ENCODE measurements at places on chromosomes 5 and 9.

GRCh38 chr9:120942186-120943001 lies 15.8 kb upstream of the TRAF1 start:
- no peak for DNase-seq

DNA sequence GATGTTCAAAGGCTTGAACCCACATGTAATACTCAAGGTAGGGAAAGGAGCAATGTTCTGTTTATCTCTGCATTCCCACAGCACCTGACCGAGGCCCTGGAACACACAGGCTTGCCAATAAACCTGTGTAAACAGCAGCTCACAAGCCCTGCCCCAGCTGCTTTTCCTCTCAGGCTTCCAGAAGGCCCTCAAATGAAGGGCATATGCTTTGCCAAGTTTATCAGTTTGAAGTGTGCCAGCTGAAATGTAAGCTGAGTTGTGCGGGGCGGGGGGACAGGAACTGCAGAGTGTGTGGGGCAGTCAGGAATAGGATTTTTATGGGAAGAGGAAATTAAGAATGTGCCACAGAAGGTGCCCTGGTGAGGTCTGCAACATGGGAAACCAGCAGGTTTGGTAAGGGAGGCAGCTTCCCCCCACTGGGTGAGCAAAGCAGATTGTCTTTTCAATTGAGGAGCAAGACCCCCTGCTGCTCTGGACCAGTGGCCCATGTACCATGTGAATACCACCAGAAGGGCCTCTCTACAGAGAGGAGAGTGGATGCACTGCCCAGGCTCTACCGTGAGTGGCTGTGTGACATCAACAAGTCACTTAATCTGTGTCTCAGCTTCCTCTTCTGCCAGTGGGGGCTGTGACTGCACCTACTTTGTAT lies 194.8 kb downstream of the SPOCK1 start:
- no peak for DNase-seq

GRCh38 chr5:43638107-43638506 lies 35.1 kb downstream of the NNT start:
- DNase-seq, result no peak

DNA sequence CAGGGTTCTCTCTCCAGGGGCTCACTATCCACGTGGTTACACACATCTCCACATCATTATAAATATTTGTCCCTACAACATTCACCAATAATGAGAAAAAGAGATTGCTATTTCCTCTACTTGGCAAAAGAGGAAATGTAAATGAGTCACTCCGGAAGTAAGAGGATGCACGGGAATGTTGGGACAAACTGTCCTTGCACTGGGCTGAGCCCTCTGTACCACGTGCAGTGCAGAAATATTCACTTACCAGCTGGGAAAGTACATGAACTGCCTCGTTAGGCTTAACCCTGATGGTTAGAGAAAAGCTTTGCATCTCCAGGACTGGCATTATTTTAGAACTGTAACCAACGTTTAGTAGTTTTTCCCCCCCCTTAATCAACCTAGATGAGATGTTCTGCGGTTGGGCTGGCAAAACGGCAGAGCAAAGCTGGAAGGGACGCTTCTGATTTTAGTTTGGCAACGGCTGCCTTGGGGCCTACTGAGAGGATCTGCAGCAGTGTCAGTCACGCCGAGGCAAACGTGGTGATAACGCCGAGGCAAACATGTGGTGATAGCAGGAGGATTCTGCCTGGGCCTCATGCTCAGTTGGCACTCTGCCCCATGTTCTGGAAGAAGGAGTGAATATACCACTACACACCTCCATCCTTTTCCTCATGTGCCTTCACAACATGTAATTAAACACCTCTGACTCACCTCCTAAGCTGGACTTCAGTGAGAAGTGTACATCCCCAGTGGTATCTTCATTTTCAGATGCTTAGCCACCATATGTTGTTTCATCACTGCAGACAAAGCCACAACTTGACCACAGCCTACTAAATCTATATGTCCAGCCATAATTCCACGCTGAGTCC lies 661.4 kb upstream of the KLF4 start:
- no peak for DNase-seq

DNA sequence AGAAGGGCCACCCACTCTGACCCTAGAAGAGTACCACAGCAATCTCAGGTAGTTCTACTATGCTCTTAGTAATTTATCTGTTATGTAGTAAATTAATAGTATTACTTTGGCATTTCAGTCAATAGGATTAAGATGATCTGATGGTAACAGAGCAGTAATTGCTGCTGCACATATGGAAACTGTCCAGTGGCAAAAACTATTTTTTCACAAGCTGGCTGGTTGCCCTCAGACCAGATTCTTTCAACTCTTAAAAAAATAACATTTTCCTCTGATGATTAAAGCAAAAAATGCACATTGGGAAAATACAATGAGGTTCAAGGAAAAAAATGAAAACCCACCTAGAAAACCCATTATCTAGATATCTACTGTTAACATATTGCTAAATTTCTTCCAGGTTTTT lies 19.7 kb downstream of the GLRA1 start:
- DNase-seq, result no peak

DNA sequence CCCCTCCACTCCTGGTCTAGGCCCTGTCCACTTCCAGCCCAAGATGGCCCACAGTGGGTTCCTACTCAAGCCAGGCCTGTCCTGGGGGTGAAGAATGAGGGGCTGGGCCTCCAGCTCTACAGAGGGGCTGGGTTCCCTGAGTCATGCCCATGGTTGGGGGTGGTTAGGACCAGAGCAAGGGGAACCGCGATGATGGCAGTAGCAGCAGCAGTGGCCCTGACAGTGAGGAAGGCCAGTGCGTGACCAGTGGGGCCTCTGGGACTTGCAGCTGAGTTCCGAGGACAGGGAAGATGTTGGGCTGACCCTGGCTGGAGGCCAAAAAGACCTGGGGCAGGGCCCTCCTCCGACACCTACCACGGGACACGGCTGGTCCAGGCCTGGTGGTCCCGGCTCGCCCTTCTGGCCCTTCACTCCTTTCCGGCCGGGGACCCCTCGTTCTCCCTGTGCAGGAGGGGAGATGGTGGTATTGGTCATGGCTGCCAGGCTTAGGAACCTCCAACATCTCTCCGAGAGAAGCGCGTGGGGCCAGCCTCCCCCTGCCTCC lies 9.2 kb upstream of the PHYKPL start:
- no peak for DNase-seq

DNA sequence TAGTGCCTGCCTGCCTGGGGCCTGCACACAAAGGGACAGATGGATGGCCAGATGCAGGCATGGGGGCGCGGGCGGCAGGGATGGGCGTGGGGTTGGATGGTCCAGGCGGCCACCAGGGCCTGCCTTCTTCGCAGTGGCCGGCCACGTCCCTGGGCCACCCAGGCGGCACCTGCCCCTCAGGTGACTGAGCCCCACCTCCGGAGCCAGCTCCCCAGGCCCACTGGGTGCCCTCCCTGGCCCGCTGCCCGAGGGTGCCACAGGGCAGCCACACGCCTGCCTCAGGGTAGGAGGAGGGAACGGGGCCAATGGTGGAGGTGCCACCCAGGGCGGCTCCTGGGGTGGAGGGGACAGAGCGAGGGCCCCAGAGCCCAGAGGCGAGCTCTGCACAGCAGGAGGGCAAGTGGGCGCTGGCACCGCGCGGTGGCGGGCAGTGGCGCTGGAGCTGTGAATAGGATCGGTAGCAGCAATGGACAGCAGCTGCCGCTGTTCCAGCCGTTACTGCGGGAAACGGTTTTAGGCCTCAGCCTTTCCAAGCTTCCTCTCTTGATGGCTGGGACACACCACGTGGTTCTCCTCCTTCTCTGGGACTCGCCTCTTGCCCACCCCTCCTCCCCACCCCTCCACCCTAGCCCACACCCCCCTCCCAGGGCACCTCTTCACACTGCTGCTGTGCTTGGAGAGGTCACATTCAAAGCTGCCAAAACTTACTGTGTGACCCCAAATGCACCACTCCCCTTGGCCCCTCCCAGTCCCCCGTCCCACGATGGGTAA lies 19.1 kb downstream of the LHX3 start:
- no peak for DNase-seq

DNA sequence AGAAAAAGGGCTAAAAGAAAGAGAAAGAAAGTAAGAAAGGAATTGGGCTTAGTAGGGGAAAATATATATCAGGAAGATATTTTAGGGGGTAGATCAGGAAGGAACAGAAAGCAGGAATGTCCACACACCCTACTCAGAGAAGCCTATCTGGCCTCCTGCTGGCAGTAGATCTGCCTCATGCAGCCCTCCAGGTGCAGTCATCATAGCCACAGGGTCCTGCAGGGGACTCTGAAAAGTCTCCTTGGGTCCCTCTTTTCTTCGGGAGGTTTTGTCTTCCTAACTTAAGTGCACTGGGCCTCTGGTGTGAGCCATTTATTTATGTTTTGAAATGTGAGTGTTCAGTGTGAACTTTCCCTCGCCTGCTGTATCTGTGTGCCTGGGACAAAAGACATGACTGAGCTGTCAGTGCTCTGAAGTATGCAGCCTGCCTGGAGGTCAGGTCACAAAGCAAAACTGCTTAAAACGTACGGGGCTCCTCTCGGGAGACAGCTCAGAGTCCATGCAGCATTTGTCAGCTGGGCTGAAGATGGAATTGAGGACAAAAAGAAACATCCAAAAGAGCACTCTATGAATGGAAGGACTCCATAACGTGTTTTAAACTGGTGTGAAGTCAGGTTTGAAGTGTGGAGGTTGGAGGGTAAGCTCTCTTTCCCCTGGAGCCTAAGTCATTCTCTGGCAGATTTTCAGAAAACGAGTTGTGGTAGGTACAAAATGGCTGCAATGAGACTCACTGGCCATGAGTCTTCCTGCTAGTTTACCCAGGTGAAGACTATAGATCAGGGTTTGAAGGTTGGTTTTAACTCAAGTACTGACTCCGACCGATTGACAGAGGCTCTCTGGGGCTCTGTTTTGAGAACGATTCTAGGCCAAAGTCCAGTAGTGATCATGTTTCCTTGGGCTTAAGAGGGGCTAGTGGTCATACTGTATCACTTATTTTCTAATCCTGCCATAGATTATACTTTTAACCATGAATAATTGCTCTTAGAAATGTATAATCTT lies 151.8 kb upstream of the GDNF start:
- no peak for DNase-seq

DNA sequence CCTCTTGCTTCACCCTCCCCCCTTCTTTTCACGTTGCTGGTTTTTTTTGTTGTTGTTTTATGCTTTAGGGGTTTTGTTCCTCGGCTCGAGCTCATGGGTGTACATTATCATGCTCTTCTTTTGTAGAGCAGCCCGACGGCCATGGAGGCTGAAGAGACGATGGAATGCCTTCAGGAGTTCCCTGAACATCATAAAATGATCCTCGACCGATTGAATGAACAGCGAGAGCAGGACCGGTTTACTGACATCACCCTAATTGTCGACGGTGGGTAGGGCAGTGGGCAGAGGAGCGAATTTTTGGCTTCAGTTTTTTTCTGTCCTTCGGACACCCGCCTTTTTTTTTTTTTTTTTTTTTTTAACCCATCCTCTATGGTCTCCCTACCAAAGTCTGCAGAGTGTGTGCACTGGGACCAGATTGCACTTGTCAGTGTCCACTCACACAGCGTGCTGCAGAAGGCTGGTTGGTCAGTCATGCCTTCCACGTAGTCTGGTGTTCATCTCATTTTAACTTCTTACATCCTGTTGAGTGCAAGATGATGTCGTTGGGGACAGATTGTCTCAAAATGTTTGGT lies 1.3 kb downstream of the ZNF131 start:
- DNase-seq, result no peak

GRCh38 chr5:161372682-161373344 lies 173.7 kb downstream of the GABRB2 start:
- DNase-seq, result no peak

DNA sequence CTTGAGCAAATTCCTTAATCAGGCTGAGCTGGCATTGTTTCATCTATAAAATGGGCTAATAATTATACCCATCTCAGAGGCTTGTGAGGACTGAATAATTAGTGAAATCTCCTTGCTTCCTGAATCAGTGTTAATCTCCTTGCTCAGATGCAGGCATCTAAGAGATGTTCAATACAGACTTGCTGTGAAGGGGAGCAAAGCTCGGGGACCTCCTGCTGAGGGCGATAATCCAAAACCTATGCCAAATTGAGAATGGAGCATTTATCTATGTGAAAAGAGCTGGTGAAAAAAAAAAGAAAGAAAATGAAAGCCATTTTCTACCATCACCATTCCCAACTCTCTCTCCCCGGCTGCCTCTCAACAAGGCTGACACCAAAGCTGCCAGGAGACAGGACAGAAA lies 37.3 kb downstream of the ADRA1B start:
- DNase-seq, result no peak

GRCh38 chr9:91720751-91721705 lies 229.0 kb downstream of the ROR2 start:
- DNase-seq, result no peak

DNA sequence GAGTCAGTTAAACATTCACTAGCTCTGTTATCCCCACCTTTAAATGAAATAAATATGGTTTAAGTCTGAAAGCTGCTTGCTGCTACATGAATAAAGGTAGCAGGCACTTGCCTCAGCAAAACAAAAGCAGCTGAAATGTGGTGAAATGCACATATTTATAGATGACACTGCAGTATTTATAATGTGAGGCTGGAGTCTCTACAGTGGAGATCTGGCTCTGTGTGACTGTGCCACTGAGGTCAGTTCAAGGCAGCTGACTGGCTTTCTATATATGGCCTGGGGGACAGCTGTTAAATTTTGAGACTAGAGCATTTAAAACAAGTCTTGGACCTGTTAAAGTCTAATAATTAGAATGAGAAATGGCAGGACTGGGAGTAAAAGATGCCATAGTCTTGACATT lies 859.6 kb upstream of the SEMA6A start:
- no peak for DNase-seq

DNA sequence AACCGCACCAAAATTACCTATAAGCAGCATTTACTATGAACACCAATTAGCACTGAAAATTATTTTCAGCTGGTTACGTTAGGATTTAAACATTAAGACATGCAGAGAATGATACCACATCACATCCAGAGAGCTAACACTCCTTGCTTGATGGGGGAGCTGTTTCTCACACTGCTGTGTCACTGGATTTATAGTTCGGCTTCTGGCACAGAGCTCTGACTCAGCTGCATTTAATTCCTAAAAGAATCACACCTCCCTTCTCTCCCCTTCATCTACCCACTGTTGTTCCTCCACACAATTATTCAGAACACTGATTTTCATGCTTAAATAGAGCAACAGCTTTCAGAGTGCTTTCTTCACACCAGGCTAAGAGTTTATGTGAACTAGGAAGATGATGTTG lies 82.6 kb upstream of the SV2C start:
- DNase-seq, result no peak

- DNase-seq, result no peak
Measured at GRCh38 chr5:115946655-115947054, 15.6 kb upstream of the LVRN start.

GRCh38 chr5:170532935-170533334 lies 29.1 kb downstream of the KCNIP1 start:
- no peak for DNase-seq

GRCh38 chr5:96084874-96085506 lies 123.3 kb upstream of the ELL2 start:
- no peak for DNase-seq

Data from stimulated activated CD4-positive, alpha-beta T cell treated with anti-CD3 and anti-CD28 coated beads, Interleukin-15, amount 100 ng/mL, for 24 hours (primary cell).